ENCODE measurements at places on chromosomes 4 and X.

DNA sequence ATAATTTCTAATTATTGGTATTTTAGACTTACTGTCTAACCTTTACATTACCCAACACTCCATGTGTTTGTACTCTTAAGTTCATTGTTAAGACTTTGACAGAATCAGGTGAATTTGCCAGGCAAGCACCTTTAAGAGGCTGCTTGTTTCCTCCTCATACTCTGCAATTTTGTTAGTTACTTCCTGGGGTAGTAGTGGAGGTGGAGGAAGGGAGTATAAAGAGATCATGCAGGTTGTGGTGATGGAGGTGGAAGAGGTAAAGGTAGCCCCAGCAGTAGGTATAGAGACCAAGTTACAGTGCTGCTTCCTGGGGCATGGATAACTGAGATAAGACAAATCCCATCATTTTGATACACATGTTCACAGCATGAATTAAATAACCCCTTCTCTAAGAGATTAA is 6.7 kb downstream of the WDR44 start:
- no peak for DNase-seq

DNA sequence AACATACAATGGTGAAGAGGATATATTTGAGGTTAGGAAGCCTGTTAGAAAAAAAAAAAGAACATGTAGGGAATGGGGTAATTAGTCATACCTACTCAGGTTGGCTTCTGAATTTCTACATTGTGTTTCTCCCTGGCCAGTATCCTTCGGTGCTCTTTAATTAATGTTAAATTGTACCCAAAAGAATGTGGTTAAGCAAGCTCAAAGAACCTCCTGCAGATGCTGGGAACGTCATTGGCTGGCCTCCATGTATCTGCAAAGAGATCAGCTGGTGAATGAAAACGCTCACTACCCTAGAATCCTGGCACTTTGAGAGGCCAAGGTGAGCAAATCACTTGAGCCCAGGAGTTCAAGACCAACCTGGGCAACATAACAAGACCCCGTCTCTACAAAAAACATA is 942.3 kb upstream of the PRKX start:
- DNase-seq, result no peak

DNA sequence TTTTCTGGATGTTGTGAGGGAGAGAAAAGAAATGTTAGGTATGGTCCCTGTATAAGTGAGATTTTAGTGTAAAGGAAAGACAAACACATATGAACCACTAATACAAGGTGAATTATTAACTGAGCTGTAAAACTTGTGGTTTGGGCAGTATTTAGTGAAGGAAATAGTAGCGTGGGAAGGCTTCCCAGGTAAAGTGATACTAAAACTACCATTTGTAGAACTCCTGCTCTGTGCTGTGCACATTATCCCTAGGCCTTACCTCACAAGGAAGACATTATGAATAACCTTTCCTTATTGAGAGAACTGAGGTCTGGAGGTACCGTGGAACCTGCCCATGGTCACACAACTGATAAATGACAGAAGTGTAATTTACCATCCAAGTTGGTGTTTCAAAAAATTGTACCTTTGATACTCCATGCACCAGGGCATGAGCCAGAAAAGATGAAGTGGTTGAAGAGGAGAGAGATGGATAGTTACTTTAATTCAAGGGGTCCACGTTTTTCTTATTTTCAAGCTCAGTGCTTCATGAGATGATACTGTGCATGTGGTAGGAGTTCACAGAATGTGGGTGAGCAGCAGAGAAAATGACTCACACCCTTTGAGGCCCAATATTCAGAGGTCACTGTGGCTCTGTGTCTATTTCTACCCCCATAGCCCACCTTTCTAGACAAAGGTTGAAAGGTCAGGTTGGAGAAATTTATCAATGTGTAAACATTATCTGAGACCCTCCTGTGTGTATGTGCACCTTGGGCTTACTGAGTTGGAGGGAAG is 2.6 kb upstream of the VSIG4 start:
- DNase-seq, result no peak

GRCh38 chrX:150240643-150240970 is 122.5 kb upstream of the MAMLD1 start:
- DNase-seq, result no peak

DNA sequence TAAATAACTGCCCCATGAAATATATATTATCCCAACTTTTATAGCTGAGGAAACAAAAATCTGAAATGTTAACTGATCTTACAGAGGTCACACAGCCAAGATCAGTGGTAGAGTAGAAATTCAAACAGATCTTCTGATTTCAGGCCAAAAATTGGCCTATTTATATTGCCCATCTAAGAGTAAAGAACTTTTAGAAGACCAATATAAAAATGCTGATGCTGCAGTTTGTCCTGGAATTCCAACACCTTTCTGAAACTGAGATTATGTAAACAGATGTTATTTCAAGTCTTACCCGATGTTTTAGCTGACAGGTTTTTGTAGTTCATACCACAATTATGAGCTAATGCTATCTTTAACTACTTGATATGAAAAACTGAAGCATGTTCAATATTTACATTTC is 51.1 kb downstream of the SPANXN3 start:
- DNase-seq, result no peak

- no peak for DNase-seq
These were observed 32.4 kb downstream of the FGFRL1 start for GRCh38 chr4:1043651-1044468.

DNA sequence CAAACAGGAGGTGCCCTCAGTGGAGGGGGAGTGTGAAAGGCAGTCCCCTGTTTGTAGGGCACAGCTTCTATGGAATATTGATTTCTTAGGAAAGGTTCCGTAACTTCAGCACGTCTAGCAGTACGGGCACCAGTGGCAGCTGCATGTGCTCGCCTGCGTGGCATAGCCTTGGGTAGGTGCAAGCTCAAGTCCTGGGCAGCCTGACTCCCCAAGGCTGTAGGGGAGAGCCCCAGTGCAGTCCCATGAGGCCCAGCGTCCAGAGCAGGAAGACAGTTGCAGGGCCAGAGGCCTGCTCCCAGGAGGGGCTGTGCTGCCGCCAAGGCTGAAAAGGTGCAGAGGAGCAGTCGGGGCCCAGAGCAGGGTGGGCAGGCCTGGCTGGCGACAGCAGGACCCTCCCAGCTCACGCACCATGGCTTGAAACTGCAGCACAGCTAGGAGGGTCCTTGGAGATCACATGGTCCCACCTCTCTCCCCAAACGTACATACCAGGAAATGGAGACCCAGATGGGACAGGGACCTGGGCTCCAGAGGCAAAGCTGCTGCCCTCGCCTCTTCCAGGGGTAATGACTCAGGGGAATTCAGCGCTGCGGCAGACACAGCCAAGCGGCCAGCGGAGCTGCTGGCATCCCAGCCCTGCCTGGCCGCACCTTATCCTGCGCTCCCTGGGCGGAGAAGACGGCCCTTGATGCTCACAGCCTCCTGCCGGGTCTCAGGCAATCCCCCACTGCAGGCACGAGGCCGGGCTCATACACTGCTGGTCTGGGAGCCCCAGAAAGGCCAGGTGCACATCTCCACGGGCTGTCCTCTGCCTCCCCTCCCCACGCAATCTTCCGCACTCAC is 6.0 kb upstream of the DUSP9 start:
- no peak for DNase-seq

DNA sequence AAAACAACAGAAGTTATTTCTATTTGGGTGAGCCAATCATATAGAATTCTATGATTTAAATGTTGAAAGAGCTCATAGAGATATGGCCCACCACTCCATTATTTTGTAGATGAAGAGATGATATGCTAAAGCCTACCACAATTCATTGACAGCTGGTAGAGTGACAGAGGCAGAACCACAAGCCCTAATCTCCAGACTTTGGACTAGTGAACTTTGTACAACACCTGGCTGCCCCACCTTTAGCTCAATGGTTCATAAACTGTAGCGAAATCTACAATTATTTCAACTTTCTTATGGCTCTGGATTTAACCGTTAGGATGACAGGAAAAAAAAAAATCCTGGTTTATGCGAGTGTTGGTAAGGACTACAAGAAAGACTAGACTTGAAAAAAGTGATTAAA is 50.9 kb downstream of the PRKG2 start:
- no peak for DNase-seq

DNA sequence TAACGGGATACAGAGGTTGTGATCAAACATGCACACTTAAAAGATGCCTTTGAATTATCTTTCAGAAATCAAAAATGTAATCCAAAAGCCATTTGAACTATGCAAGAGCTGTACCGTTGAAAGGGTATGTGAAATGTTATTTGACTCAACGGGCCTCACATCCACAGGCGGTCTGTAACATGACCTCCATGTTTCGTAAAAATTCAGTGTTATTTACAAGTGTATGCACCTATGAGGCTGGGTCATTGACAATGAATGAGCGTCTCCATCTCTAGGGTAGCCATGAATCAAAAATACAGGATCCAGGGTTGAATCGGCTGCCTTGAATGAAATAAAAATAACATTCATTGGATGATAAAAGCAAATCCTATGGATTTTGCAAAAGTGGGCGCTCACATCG is 100.1 kb downstream of the CRLF2 start:
- DNase-seq, result no peak

GRCh38 chrX:133610056-133610455 is 194.8 kb upstream of the GPC4 start:
- DNase-seq, result no peak

DNA sequence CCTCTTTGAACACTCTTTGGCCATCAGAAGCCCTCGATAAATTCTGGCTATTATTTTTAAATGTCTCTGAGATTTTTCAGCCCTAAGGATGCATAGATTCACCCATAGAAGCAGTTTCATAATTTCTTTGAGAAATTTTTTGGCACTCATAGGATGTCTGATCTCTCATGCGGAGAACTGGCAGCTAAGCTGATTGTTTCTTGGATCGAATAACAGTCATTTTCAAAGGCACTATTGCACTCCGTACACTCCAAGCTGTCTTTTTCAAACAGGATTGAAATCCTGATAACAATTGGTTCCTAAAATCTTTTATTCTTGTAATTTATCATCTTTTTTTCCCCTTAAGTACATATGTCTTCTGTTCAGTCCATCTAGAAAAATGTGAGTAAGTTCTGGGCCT is 411.9 kb downstream of the SPOCK3 start:
- no peak for DNase-seq

- DNase-seq, result no peak
These were observed 20.3 kb upstream of the GTPBP6 start for GRCh38 chrX:338836-339400.

DNA sequence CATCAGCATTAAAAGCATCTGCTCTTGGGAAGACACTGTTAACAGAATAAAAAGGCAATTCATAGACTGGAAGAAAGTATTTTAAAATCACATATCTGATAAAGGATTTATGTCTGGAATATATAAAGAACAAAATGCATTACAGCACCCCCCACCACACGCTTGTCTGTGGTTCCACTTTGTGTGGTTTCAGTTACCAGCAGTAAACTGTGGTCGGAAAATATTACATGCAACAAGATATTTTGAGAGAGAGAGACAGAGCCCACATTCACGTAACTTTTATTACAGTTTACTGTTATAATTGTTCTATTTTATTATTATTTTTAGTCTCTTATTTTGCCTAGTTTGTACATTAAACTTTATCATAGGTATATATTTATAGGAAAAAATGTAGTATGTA is 21.2 kb upstream of the PDE6B start:
- no peak for DNase-seq

DNA sequence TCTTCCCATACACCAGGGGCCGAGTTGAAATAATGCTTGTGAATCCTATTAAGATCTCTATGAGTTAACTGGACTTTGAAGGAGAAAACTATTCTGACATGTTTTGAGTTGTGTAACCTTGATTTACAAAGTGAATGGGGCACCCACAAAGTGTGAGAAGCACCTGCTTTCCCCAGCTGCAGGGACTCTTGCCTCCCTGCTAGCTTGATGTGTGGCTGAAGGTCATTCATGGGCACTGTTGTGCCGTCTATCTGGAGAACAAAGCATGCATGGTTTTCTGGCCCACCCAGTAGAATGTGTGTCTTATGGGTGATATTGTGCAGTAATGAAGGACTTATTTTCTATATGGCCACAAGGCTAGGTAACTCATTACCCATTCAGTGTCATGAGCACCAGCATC is 53.1 kb downstream of the TSPAN7 start:
- no peak for DNase-seq

DNA sequence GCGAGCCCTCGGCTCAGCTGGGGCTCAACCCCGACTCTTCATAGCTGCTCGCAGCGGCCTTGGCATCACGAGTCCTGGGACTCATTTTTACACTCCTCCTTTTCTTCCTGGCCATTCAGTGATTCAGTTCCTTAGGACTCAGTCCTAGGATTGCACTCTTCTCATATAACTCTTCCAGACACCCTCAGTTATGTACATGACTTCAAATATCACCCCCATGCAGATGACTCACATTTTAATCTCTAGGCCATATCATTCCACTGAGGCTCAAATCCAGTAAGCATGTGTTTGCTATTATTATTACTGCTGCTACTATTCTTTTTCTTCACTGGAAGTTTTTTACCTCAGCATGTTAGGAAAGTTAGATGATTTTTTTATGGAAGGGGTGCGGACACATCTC is 14.4 kb downstream of the ITGB1BP2 start:
- no peak for DNase-seq

GRCh38 chrX:21658746-21659145 is 616 bp upstream of the KLHL34 start:
- DNase-seq, result no peak

DNA sequence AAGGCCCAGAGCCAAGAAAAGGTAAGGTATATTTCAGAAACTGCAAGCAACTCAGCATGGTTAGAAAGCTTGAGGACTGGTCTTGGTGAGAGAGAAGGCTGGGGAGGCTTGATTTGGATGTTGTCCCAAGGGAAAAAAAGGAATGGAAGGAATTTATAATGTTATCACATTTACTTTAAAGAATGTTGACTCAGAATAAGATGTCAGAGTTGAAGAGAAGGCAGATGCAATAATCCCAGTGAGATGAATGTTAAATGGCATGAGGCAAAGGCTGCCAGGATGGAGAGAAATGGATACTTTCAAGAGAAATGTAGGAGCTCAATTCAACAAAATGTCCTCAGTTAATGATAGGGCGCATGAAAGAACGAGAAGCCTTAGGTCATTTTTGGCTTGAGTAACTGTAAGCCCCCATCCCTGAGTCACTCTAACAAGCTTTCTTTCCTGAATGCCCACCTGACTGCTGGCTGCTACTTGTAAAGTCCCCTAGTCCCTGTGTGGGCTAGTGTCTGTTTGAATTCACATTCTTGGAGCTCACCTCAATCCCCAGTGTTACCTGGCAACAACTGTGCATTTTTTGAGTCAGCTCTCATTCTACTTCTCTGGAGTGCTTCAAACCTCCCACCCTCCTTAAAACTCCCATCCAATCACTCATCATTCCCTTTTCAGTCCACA is 103.0 kb upstream of the TAPT1 start:
- no peak for DNase-seq

GRCh38 chr4:18167831-18168230 is 146.3 kb upstream of the LCORL start:
- no peak for DNase-seq

- DNase-seq, result no peak
These were observed 19.1 kb upstream of the CXCL6 start for GRCh38 chr4:73817341-73817740.

DNA sequence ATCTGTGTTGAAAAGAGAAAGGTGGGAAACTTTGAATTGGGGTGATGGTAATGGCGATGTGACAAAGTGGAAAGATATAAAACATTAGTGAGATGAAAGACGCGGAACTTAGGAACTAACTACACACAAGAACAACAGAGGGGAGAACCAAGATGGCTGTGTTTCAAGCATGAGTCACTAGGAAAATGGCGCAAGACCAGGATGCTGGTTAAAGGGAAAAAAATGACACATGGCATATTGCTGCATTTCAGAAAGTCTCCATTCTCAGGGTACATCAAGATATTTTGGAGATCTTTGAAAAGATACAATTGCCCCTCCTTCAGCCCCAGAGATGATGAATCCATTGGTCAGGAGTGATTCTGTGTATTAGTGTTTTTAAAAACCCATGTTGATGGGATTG is 164.4 kb downstream of the FBXO8 start:
- DNase-seq, result no peak

- DNase-seq, result no peak
These were observed 96.9 kb upstream of the ZNF518B start for GRCh38 chr4:10554121-10554520.

Measured in esophagus squamous epithelium (tissue), 5 donors.